ENCODE measurements at places on chromosomes 6 and 20.

DNA sequence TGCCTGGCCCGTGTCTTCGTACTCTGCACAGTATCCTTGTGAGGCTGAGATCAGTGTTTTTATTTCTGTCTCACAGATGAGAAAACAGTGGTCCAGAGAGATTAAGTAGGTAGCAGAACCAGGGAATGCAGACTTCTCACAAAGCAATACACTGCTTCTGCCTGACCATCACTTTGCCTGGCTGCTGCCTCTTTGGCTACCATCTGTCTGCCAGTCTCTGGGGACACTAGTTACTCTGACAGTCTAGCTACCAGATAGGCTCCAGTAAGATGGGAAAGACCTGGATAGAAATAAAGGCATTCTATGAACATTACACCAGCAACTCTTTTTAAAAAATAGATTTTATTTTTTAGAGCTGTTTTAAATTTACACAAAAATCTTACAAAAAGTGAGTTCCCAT lies 96.9 kb downstream of the PHACTR3 start:
- DNase-seq, result no peak

DNA sequence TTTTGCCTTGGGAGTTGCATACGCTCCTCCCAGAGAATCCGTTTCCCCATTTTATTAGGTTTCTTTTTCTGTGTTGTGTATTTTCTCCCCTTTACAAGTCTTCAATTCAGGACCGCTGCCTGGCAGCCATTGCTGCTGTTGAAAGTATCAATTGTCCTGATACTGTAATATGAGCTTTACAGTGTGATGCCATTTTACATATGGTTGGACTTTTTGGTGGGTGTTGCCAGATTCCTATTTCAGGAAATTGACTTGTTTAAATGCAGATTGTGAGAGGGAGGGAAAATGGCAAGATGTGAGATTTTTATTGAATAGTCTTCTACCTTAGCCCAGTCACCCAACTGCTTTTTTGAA lies 1.2 kb downstream of the PANK2 start:
- no peak for DNase-seq

GRCh38 chr6:45737331-45738056 lies 278.2 kb downstream of the CLIC5 start:
- no peak for DNase-seq

GRCh38 chr20:49278818-49279676 lies 1.2 kb upstream of the ZNFX1 start:
- peak; percentile 27 for DNase-seq

DNA sequence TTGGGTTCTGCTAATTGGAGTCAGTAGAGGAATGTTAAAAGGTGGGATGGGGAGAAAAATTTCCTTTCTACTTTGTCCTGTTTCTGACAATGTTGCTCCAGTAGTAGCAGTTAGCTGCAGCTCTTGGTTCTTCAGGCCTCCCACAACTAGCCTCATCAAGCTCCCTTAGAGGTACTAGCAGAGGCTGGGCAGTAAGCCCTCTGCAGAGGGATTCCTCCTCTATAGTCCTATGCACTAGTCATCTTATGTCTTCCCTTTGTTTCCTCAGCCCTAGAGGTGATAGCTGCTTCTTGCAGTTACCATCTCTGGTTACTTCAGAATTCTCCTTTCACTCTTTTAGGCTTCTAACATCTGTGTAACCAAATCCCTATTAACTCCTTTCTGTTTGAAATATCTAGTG lies 99.8 kb downstream of the FILIP1 start:
- no peak for DNase-seq

DNA sequence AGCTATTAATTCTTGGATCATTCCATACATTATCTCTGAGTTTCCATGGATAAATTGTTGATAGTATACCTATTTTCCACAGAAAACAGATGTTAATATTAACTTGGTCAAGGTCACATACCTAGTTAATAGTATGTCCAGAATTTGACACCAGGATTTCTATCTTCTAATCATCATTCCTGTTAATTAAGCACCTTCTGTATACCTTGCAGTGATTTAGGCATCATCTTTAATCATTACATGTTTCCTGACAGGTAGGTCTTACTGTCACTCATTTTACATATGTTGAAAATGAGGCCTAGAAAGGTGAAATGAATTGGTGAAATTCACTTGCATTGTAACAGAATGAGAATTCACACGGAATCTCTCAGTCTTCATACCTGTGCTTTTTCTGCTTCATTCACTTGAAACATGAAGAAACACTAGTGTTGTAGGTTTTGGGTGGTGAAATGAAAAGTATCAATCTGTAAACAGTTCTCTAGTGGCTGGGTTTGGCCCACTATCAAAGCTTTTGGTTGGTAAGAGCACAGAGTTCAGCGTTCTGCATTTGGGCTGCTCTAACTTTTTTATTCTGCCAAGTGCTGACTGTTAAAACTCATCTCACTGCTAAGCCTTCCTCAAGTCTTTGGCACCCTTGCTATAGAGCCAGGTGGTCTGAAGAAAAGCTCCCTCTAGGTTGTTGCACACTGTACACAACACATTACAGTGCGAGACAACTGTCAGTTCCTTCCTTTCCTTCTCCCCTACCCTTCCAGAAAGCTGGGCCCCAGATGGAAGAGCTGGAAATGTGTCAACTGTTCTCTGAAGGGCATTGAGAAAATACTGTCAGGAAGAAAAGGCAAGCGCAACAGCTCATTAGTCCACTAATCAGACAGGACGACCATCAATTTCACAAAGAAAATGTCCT lies 57.8 kb upstream of the C20orf144 start:
- DNase-seq, result no peak

DNA sequence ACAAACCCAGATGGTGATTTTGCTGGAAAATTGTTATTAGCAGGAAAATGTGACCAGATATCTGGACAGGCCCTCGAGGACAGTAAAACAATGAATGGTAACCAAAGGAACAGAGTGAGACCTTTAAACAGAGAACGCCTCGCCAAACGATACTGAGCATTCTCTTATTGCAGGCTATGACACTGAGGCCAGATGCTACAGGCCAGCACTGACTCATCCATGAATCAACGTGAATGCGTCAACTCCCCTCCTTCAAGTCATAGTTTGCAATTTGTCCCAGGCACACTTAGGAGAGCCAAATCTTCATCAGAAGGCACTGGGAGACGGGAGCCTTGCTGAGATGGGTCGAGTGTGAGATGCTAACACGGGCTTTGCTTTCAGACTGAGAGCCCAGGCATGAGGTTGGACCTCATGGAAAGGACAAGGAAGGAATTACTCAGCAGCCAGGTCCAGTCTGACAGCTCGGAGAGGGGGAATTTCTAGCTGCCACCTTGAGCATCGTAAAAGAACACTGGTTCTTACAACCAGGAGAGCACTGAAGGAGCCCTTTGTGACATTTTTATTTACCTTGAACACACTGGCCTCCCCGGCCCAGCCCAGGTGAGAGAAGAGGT lies 60.7 kb downstream of the BMP7 start:
- peak; percentile 90 for DNase-seq

GRCh38 chr6:39426073-39426456 lies 103.6 kb upstream of the KCNK16 start:
- DNase-seq, result peak; percentile 90

GRCh38 chr6:139369568-139370282 lies 4.7 kb downstream of the CITED2 start:
- DNase-seq, result peak; percentile 70

- no peak for DNase-seq
These were observed 2.1 kb upstream of the UBE2C start for GRCh38 chr20:45810191-45810970.

DNA sequence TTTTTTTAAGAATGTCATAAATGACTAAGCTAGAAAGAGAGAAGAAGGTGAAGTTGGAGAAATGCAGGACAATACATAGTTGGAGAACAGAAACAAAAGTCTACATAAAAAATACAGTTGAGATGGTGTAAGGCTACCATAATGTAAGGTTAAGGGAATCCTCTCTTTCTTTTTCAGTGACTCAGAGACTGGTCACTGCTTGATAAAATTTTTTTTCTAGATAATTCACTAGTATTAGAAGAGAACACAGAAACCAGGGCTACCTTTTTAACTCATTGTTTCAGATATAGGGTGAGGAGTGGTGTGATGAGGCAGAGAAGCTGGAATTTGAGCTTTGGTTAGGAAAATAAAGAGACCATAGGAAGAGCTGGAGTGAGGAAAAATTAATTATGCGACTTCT lies 18.2 kb upstream of the EDN1 start:
- DNase-seq, result no peak

GRCh38 chr6:87397656-87398055 lies 10.1 kb upstream of the CFAP206 start:
- no peak for DNase-seq

DNA sequence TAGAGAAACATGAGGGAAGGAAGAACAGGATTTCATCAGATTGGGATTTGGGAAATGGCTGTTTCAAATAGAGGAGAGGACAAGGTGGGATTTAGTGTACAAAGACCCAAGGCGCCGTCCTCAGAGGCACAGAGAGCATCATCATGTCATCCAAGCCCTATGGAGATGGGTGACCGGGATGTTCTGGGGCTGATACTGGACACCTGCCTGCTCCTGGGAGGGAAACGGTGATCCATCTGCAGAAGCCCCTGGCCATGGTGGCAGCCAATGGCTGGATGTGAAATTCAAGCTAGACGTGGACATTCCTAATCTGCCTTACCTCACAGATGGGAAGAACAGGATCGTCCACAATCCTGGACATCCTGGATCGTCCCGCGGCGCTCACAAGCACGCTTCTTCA lies 12.7 kb downstream of the NKX2-2 start:
- DNase-seq, result no peak

GRCh38 chr6:41427642-41428335 lies 92.4 kb downstream of the NCR2 start:
- no peak for DNase-seq

DNA sequence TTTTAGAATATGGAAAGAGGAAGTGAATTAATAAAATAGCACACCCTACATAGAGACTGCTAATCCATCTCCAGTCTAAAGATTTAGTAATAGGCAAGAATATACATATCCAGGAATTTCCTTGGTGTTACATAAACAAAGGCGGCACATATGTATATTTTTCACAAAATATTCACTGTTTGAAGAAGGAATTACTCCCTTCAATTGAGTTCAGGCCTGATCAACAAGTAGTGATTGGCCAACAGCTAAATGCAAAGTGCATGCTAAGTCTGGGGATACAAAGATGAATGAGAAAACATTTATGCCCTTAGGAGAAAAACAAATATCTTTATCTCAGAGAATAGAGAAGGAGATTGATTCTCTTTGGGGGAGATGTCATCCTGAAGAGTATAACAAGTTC lies 6.5 kb upstream of the HCRTR2 start:
- no peak for DNase-seq

DNA sequence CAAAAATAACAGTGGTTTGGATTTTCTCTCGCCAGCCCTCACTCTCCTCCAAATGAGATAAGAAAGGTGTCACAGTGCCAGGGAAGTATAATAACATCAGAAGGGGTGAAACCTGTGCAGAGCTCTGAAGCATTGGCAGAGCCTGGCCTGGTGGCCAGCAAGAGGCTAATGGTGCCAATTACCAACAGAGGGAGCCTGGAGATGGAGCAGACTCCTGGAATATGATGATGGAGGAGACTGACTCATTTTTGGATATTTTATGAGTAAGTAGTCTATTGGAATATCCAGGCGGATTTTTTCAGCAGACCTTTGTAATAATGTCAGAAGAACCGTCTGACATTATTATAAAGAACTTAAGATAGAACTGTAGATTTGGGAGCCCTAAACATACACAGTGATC lies 442.6 kb upstream of the MARCKS start:
- DNase-seq, result peak; percentile 78

GRCh38 chr6:25242567-25242966 lies 36.6 kb upstream of the CARMIL1 start:
- no peak for DNase-seq

DNA sequence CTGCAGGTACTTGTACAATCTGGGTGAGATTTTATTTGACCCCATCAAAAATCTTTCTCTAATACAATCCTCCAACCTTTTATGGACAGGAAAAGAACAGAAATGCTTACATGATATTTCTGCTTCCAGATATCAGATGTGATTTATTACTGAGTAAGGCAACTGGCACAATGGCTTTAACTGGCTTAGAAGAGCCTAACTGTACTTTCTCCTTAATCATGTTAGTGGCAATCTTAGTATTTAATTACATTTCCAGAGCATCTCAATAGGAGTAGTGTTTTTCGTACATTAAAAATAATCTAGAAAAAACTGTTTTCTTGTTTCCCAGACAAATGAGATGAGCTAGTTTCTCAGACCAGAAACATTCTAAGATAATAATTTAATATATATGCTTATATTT lies 251.6 kb downstream of the KCNQ5 start:
- no peak for DNase-seq
